Putamen (tissue), 1 donor: ENCODE measurements at places on chromosomes 6 and 20.

DNA sequence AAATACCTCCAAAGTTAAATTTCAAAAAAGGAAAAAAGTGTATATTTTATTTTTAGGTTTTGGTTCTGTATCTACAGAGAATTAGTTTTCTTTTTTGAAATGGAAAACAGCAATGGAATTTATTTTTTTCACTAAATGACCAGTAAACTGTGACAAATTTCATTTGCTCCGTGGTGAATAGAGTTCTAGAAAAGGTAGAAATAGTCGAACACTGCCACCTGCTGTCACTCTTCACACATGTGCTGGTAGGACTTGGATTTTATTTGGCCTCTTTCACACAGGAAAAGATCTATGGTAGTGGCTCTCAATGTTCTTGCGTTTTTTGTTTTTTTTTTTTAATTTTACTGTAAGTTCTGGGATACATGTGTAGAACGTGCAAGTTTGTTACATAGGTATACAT, 312.5 kb downstream of the EYA4 start:
- peak; percentile 13 for DNase-seq

DNA sequence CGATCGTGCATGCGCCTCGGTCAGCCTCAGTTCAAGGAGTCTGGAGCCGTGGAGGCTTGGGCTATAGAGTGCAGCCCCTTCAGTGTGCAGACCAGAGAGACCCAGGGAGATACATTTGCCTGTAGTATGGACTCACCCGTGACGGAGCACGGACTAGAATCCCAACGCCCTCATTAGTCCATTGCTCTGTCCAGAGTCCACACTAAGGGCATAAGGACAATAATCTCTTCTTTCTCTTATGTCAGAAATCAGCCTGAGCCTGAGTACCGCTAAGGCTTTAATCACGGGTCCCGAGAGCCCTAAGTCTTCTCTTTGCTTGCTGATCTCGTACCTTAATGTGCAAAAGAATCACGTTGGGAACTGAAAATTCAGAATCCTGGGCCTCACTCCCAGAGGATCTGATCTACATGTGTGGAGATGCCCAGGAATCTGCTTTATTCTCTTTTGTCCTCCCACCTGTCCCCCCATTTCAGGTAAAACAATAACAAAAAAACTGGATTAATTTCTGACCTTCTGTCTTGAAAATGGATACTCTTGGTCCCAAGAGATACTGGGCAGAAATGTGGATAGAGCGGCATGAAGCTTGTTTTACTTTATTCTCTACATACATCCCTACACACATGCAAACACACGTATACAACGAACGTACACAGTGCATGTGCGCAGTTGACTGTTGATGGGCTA, 671 bp downstream of the BPHL start:
- no peak for DNase-seq

DNA sequence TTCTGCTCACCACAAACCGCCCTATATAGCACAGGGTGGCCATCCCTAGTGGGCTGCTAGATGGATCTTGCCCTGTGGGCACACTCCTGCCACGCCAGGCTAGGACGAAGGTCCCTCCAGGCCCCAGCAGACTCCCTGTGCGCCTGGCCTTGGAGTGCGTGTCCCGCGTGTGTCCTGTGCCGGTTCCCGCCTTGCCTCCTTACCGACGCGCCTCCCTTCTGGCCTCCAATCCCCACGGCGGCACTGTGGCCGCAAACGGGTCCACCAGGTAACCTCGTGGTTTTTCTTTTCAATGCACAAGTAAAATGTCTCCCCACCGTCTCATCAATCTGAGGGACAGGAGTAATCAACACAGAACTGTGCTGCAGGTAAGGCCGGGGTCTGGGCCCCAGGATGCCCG, 133.8 kb upstream of the PHACTR3 start:
- no peak for DNase-seq

DNA sequence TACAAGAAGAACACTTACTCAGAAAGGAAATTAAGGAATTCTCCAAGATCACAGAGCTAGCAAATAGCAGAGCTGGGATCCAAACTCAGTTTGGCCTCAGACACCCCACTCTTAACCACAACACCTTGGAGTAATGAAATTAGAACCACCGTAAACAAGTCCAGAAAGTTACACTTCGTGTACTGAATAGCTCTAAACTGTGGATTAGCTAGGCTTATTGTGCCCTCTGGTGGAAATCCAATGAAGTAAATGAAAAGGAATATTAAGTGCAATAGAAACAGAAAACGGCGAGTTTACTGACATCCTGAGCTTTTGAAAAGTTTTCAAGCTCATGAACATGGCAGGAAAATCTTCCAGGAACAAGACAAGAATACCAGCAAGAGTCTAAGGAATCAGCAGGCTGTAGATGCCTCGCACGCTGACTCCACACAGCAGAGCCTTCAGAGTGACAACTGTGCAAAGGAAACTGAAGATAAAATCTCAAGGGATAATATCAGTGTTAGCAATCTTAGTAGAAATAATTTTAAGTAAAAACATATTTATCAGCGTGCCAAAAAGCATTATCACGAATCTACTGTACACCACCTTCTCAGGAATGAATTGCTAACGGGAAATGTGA, 34.6 kb downstream of the FBXO5 start:
- peak; percentile 14 for DNase-seq

GRCh38 chr6:144295211-144295610, 10.1 kb downstream of the UTRN start:
- no peak for DNase-seq

DNA sequence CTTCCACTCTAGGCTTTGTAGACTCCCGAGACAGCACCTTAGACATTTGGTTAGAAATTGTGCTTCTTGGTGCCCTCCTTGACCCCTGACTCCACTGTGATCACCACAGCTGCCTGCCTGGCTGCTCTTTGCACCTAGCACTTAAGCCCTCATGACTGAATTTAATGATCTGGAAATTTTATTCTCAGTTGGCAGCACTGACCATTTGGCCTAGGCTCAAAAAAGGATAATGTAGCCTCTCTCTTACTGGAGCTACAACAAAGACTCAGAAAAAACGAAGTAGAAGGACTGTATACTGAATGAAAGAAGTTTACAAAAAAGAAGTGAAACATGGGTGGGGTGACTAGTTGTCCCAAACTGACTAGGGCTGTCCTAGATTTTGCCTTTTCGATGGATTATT, 11.3 kb upstream of the ABRACL start:
- DNase-seq: no peak

- DNase-seq: no peak
Measured at GRCh38 chr6:138503881-138504680, 4.8 kb upstream of the NHSL1 start.

DNA sequence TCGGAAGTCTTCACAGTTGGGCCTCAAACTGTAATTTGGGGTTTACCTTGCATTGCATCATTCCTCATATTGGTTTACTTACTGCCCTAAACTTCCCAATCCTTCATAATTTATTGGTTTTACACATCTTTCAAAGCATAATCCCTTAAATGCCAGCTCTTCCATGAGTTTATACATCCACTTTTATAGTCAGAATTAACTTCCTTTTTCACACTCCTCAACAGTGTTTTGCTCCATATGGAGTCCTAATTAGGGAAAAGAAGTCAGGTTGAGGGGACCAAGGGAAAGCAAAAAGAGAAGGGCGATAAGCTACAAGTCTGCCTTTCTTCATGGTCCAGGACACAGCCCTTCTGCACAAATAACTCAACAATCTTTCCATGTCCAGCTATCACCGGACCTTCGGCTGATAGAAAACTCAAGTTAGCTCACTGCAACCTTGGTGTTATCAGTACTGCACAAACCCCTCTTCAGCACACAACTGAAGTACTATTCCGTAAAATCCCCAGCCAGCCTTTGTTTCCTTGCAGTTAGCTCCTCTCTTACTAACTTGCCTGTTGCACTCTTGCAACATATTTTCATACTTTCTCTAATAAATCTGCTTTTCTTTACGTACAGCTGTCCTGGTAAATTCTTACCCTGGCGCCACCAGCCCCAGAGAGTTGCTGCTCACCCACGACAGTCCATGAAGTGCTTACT, 2.0 kb downstream of the EEF1E1 start:
- no peak for DNase-seq

GRCh38 chr20:47379433-47380150, 23.1 kb upstream of the ZMYND8 start:
- peak; percentile 65 for DNase-seq

GRCh38 chr6:73579851-73580246, 59.0 kb upstream of the EEF1A1 start:
- peak; percentile 11 for DNase-seq

DNA sequence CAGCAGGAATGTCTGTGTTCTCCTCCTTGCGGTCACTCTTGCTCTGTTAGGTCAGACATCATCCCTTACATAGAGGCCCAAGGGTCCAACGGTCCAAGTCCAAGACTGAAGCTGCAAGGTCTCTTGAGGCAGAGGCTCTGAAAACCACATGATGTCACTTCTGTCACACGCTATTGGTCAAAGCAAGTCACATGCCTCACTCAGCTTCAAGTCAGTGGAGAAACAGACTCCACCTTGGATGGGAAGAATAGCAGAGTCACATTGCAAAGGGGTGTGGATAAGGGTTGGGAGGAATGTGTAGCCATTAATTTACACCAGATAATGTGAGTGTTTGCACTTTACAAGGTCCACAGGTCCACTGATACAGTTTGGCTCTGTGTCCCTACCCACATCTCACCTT, 17.5 kb downstream of the SLC52A3 start:
- no peak for DNase-seq

DNA sequence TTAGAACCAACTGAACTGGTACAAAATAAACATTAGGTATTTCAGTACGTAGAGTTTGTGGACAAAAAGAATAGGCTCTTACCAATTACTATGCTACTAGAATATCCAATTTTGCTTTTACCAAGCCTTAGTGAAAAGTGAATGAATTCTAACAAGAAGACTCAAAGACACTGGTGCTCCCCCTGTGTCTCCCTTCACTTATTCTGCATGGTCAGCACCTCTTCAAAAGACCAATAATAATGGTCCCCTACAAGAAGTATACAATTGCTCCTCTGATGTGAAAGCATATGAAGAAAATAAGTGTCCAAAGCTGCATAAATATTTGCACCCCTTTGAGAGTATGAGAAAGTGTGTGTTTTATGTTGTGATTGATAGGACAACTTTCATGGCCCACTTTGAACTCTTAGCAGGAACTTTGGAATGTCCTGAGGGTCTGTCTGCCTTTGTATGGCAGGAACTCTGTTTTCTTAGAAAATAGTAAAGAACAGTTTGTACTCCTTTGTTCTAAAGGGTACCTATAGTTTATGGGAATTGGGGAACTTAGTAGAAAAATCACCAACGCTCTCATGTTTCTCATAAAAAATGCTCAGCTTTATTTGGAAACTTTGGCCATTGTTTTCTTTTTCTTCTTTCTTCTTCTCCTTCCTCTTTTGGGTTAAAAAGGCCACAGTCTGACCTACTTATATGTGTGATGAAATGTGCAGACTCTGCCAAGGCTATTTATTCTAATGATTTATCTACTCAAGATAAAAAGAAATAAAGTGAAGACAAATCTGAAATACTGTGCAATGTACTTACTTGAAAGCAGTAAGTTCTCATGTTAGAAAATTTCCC, 352.4 kb downstream of the LAMA2 start:
- DNase-seq: no peak

DNA sequence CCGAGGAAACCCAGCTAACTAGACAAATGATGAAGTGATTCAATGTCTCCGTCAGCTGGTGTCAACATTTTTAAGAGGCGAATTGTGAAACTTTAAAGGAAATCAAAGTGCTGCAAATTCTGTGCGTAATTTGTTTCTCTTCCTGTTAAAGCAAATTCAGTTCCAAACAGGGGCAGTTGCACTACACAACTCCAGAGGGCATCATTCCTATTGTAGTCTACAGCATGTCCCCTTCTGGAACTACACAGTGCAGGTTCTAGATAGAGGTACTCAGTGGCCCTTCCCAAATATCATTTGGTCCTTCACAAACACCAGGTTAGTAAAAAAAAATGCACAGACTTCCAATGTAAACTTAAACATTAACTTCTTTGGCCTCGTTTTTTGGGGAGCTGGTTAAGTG, 38.3 kb upstream of the SMLR1 start:
- DNase-seq: no peak

- no peak for DNase-seq
Measured at GRCh38 chr6:46015119-46015968, at the start of gene CLIC5. CLIC5 (minus strand) TSS chr6:46015860; CDS start chr6:46015542, 318 bp downstream.

DNA sequence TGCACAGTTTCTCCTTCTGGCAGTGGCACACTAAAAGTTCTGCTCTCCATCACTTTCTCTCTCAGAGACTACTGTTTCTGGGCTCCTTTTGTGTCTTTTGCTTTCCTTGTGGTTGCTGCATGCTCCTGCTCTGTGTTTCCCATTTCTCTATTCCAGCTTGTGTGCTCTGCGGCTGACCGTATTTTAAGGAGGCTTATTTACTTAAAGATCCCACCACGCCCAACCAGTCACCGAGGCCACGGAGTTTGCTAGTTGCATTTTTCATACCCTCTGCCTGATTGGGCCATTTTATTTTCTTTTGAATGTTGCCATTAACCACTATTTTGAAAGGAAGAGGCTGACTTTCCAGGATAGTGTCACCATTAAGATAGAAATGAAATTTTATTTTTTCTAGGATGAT, 626.4 kb upstream of the MMS22L start:
- no peak for DNase-seq

DNA sequence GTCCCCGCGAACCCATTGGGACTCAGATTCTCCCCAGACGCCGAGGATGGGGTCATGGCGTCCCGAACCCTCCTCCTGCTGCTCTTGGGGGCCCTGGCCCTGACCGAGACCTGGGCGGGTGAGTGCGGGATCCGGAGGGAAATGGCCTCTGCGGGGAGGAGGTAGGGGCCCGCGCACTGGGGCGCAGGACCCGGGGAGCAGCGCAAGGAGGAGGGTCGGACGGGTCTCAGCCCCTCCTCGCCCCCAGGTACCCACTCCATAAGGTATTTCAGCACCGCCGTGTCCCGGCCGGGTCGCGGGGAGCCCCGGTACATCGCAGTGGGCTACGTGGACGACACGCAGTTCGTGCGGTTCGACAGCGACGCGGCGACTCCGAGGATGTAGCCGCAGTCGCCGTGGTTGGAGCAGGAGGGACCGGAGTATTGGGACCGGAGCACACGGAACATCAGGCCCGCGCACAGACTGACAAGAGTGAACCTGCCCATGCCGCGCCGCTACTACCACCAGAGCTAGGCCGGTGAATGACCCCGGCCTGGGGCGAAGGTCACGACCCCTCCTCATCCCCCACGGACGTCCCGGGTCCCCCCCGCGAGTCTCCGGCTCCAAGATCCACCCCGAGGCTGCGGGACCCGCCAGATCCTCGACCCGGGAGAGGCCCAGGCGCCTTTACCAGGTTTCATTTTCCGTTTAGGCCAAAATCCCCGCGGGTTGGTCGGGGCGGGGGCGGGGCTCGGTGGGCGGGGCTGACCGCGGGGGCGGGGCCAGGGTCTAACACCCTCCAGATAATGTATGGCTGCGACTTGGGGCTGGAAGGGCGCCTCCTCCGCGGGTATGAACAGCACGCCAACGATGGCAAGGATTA, 15.7 kb upstream of the HLA-A start:
- no peak for DNase-seq
